ENCODE measurements at places on chromosomes 11 and 22.

GRCh38 chr11:117752721-117753237 is 44.2 kb downstream of the DSCAML1 start:
- peak; percentile 58 for DNase-seq

DNA sequence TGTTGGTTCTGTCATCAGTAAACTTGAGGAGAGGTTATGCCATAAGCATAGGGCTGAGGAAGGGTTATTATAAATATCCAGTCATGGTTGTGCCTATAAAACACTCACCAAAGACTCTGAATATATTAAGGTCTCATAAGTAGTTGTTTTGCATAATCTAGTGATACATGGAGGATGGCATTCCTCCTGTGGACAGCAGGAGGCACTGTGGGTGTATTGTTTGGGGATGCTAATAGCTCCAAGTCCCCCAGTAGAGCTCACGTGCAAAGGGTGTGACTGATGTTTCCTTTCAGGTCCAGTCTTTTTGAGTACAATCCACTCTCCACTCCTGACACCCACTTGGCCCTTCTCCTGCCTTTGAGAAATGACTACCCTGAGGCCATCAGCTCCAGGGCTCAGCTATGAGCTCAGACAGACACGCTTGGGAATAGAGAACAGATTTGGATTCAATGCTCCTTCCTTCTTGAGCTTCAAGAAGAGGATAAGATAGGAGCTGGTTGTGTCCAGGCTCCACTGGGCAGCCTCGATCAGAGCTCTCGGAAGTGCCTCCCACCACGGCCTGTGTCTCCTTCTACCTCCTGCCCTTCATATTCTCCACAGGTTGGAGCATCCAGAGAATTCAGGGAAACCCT is 85.2 kb upstream of the IGLL5 start:
- DNase-seq = no peak

DNA sequence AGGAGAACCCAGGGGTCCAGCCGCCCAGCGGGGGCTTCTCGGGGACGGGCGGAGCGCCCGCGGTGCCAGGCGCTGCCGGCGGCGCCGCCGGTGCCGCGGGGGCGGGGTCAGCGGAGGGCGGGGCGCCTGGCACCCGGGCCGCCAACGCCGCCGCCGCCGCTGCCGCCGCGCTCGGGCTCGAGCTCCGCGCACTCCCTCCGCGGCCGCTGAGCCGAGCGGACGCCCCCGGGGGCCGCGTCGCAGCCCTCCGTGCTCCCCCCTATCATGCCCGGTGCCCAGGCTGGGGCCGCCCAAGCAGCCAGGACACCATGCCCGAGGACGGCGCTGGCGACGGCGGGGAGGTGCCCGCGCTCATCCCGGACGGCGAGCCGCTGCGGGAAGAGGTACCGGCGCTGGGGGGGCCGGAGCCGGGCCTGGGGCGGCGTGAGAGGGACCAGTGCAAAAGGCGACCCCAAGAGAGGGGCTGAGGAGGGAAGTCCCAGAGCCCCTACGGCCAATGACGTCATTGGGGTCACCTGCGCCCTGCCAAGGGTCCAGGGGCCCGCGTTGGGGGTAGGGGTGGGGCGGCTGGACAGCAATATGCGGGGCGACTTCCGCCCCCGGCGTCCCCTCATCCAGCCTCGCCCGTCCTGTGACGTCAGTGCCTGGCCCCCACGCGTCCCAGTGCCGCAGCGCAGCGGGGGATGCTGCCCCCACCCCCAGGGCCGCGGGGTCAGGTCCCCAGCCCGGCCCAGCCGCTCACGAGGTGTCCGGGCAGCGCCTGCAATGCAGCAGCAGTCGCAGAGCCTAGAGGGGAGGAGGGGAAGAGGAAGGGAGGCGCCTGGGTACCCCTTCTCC is at the start of gene TMEM151A:
TMEM151A (plus strand) TSS at position 189 of the 837 bp plus-strand sequence; CDS start at position 309, 120 bp downstream.
- peak; percentile 65 for DNase-seq

- no peak for DNase-seq
These were observed 11.9 kb upstream of the NARS2 start for GRCh38 chr11:78586452-78587046.

DNA sequence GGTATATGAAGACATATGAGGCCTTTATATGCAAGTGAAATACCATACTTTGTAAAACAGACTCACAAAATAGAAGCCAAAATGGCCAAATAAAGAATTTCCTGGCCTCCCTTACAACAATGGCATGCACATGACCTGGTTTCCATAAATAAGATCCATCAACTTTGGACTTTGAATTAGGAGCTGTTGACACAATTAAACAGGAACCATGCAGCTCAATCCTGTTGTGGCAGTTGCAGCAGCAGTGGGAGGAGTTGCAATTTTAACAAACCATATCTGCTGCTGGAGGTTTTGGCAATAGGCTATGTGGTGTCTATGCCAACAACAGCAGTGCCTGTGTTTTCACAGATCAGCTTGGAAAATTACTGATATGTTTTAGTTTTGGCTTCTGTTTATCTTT is 818.6 kb downstream of the FAM181B start:
- no peak for DNase-seq

DNA sequence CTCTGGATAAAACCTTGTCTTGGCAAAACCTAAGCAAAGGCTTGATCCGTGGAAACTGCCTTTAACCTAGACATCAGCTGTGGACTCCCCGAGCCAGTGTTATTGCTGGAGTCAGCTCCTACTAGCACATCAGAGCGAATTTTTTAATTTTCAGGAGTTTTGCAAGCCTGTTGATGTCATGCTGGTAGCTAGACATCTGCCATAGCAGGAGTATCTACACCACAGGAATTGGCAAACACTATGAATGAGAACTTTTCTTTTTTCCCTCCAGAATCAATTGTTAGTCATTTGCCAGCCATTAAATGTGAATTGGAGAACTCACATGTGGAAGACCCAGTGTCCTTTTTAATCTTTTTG is 201.2 kb downstream of the NAV2 start:
- DNase-seq = no peak

DNA sequence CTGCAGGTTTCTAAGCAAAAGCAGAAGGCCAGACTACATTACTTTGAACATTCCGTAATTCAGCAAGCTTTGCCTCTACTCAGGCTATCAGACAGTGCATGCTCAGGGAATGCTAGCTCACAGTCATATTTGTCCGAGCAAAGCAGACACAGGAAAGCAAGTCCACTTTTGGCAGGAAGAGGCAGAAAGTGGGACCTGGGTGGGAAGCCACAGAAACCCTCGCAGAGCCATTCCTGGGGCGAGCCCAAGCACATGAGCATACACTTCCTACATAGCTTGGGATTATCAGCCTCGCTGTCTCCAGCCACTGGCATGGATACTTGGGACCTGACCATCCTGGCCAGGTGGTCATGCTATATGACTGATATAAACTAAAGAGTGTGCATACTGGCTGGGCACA is 113.3 kb downstream of the TRIM29 start:
- no peak for DNase-seq

Measured in D721Med (cell line).